ENCODE measurements at places on chromosomes 5 and 9.

DNA sequence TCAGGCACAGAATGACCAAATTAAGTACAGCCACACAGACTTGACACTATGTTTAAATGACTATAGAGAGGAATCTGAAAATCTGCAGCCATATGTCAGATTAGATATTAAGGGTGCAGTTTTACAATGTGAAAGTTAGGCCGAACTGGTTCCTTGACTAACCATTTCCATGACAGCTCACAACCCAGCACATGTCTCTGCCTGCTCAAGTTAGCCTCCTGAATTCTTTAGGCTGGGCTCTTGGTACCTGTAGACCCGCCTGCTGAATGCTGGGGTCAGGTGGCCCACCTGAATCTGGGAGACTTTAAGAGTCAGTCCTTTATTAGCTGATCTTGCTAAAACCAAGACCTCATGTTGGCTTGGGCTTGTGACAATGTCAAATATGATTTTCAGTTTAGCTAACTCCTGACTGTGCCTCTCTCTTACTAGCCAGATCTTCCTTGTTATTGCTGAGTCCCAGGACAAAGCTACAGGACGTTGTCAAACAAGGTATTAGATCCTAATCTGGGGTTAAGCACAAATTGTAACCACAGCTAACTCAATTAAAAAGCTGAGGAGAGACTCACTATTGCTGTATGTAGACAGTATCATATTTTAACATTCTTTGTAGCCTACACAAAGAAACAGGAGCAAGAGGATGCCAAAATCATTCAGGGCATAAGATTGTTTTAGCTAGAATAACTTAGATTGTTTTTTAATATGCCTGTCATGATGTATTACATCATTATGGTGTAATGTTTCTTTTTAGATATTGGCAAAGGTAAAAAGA, 490.9 kb downstream of the SEMA5A start:
- DNase-seq, result no peak

DNA sequence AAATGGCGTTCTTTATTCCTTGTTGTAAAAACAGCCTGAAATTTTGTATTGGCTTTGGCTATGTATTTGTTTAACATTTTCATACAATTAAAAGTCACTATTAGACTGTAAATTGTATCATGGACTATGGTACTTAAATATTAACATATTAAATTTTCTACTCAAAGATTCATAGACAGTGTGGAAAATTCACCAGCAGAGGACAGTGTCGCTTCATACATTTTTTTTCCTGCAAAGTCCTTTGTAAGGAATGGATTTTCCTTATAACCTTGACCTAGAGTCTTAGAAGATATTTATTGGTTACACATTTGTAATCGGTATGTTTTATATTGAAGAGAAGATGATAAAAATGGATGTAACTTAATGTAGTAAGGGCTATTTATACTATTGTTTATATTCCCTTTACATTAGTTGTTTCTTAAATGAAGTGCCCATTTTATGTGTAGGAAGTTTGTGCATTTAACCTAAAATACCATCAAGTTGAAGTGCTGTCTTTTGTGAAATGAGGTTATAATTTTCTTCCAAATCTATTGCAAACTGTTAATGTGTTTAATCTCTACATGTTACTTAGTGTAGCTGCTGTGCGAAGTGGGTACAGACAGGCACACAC, 150.1 kb downstream of the KDM4C start:
- peak; percentile 61 for DNase-seq

- DNase-seq, result no peak
Measured at GRCh38 chr9:96508227-96508940, 58.4 kb downstream of the HABP4 start.

DNA sequence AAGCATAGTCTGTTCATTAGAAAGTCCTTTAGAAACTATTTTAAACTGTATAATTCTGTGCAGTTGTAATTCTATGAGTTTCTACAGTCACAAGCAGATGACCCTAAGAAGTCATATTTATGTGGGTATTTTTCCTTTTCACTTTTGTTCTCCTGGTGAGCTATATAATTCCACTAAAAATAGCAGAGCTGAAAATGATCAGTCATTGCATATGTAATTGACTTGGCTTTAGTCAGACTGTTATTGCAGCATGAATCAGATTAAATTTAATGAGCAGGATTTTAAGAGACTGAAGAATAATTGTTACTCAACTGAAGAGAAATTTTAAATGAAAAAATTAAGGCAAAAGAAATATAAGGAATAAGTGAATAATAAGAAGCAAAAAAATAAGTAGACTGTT, 108.5 kb downstream of the MTREX start:
- no peak for DNase-seq

DNA sequence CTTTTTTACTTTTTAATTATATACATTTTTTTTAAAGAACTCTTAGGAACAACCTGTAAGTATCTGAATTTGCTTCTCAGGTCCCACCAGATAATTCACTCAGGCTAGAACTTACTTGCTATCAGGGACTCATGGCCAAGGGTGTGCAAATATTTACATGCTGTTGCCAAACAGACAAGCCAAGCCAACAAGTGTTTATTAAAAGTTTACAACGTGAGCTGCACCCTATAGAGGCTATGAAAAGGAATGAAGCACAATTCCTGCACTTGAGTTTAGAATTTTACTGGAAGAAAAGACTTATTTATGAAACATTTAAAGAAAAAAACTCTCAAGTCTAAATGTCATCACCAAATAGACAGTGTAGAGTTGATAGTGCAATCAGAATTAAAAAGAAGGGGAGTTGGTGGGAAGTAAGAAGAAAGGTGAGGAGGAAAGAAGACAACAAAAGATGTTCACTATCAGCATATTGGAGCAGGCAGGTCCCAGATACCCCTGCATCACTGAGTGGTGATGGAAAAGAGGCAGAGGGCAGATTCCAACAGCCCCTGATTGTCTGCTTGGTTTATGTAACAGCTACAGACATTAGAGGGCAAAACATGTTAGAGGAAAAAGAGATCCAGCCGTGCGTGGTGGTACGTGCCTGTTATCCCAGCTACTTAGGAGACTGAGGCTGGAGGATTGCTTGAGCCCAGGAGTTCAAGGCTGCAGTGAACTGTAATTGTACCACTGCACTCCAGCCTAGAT, 32.8 kb downstream of the SH3RF2 start:
- DNase-seq, result no peak

DNA sequence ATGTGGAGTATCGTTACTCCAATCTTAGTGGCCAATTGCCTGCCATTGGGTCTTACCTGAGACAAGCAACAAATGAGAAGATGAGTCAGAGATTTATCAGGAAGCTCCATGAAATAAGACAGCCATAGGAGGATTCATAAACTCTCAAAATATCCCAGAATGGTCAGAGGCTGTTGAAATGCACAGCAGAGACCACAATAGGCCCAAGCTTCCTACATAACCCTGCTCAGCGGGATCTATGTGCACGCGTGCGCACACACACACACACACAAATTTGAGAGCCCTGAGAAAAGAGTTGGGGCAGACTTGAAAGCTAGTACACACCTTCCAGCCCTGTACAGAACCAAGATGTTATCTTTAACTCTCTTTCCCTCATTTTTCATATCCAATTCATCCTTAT, 9.8 kb downstream of the UIMC1 start:
- DNase-seq, result no peak

DNA sequence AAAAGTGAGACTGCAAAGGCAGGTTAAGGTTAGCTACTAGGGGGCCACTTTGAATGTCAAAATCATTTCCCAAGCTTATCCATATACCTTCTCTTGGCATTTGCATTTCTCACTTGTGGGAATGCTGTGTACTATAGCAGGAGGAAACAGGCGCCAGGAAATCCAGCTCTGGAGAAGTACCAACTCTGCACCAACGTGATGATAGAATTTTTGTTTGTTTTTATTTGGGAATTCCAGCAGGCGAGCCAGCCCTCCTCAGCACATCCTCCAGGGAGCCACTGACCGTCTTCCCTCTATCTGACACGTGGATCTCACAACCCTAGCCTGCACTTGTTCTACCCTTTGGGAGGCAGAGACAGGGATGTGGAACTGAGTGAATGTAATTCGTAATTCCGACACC, 318.0 kb downstream of the ACTL7B start:
- DNase-seq, result no peak

DNA sequence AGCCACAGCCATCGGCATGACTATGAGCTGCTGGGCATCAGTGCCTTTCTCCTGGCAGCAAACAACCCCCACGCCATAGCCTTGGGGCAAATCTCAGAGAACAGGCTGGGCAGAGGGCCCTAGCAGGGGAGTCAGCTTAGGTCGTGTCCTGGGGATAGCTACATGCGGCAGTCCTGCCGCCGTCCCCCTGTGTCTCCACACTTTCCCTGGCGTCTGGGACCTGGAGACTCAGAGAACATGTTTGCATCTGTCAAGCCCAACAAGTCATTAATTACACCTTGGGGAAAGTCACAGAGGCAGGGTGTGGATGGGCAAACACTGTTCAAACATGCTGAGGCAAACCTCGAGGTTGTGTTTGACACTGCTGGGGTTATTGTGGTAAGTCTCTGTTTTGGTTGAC, 123.6 kb downstream of the C5orf15 start:
- DNase-seq, result peak; percentile 46

GRCh38 chr5:168364151-168364661, 72.8 kb downstream of the WWC1 start:
- no peak for DNase-seq

GRCh38 chr9:115495052-115495635, 377.2 kb upstream of the TNC start:
- DNase-seq, result peak; percentile 2

GRCh38 chr5:8729437-8729836, 816.4 kb downstream of the SEMA5A start:
- no peak for DNase-seq

GRCh38 chr9:16202221-16202620, 649.4 kb downstream of the CCDC171 start:
- no peak for DNase-seq

- no peak for DNase-seq
Measured at GRCh38 chr9:18549772-18550171, 75.8 kb downstream of the ADAMTSL1 start.

- DNase-seq, result peak; percentile 87
Measured at GRCh38 chr5:109688970-109689739, 572 bp upstream of the MAN2A1 start.

DNA sequence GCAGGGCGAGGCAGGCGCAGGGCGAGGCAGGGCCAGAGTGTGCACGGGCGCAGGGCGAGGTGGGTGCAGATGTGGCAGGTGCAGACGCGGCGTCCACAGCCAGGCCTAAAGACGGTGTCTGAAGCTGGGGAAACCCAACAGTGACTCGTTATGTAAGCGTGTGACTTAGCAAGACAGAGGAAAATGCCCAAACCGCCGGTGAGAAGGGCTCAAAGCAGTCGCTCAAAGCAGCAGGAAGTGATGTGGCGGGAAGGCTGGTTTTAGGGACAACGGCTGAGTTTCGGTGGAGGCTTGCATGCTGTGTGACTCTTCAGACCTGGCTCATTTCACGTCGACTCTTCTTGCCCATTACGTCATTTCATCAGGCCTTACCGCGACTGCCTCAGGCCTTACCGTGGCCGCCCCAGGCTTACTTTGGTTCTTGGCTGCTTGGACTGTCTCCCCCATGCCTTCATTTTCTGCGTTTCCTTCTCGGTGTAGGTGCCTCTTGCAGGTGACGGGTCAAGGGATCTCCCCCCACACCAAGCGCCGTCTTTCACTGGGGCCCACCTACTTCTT, 50.5 kb upstream of the EXOC3 start:
- no peak for DNase-seq

DNA sequence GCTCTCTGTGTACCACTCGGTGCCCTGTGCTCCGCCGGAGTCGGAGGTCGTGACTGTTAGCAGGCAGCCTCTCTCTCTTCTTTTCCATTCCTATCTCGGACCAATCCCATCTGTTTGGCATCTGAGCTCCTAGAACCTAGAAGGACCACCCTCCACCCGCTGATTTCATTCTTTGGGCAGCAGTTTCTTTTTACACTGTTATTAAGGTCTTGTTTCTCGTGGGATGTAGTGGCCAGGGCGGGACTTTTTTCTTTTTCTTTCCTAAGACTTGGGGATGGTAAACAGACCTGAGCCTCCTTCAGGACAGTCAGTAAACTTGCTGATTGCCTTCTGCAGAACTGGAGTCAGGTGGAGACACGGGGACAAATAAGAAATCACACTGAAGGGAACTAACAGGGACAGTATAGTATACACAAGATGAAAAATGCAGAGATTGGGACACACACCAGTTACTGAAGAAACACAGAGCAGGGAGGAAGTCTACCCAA, 500 bp downstream of the URM1 start:
- no peak for DNase-seq

- DNase-seq, result no peak
Measured at GRCh38 chr5:181043285-181044092, 3.4 kb downstream of the BTNL9 start.

DNA sequence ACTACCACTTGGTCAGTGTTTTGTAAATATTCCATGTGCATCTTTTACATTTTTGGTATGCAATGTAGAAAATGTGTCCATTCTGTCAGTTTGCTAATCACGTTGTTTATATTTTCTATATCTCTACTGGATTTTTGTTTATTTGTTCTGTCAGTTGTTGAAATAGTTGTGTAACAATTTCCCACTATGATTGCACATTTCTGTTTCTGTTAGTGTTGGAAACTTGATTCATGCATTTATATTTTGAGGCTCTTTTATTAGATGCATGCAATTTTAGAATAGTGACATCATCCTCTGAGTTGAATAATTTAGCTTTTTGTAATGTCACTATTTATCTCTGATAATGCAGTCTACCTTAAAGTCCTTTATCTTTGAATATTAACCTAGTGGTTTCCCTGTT, 25.8 kb upstream of the LECT2 start:
- no peak for DNase-seq

DNA sequence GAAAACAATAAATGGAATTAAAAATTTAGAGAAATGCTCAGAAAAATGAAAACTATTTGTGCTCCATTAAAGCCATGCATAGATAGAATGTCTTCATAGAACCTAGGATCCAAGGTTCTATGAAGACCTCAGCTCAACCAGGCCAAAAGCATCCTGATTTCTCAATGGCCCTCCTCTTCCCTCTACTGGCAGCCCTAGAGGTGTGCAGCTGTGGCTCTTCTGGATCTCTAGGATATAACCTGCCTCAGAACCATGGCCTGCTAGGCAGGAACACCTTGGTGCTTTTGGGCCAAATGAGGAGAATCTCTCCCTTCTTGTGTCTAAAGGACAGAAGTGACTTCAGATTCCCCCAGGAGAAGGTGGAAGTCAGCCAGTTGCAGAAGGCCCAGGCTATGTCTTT, 15.1 kb downstream of the IFNA1 start:
- no peak for DNase-seq

GRCh38 chr5:65506961-65507360, 25.2 kb upstream of the ADAMTS6 start:
- no peak for DNase-seq

GRCh38 chr9:91677822-91678436, 254.3 kb upstream of the NFIL3 start:
- no peak for DNase-seq

GRCh38 chr9:129283705-129284606, 105.9 kb upstream of the IER5L start:
- no peak for DNase-seq

GRCh38 chr5:179348843-179349242, 3.6 kb upstream of the ADAMTS2 start:
- DNase-seq, result no peak

- DNase-seq, result no peak
Measured at GRCh38 chr9:15724016-15724415, 171.2 kb downstream of the CCDC171 start.
